ENCODE measurements at places on chromosomes 16 and 17.

GRCh38 chr17:62966426-62967204 lies 580 bp downstream of the TANC2 start:
- DNase-seq, result no peak

- no peak for DNase-seq
Observed at GRCh38 chr17:58757162-58757613, 1.5 kb downstream of the PPM1E start.

DNA sequence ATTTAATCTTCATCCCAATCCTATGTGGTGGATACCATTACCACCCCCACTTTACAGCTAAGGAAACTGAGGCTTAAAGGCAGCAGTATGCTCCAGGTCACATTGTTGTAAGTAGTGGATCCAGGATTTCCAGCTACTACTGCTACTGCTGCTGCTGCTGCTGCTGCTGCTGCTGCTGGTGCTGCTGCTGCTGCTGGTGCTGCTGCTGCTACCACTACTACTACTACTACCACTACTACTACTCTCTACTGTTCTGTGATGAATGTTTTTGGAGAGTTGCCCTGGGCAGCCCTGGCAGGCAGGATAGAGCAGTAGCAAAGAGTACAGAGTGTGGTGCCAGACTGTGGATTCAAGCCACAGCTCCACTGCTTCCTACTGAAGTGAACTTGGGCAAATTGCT lies 49.3 kb upstream of the SLC12A3 start:
- no peak for DNase-seq

DNA sequence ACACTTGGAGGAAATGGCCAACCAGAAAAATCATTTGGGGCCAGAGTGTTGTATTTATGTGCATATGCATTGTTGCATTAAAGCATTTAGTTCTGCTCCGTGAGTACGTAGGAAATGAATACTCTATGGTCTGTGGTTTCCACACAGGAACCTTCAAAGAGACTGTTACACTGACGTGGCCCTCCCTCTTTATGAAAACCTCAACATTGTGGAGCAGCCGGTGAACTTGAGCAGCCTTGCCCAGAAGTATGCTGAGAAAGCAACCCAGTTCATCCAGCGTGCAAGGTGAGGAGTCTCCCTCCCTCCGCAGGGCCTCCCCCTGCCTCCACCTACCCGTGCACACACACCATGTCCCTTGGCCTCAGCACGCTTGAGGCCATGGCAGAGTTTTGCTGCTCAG lies 65.2 kb downstream of the ARSG start:
- DNase-seq, result peak; percentile 40

- DNase-seq, result no peak
Observed at GRCh38 chr17:7219229-7219811, 316 bp downstream of the DLG4 start.

DNA sequence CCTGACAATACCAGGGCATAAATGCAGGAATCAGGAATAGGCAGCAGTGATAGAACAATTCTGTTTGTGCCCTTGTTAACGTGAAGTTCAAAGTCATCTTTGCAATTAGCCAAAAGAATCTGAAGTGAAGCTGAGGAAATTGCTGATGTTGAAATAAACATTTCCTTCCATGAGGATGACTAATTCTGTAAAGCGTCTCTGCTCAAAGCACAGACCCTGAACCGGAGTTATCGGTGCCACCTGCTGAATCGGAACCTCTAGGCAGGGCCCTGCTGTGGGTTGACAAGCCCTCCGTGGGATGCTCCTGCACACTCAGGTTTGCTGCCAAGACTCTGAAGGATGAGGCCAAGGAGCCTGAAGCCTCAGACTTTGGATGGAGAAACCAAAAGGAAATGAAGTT lies 37.0 kb upstream of the CDH1 start:
- DNase-seq, result no peak

GRCh38 chr17:56325313-56326000 lies 172.2 kb downstream of the ANKFN1 start:
- no peak for DNase-seq

- no peak for DNase-seq
Observed at GRCh38 chr17:66123163-66123562, 68.8 kb downstream of the CEP112 start.

DNA sequence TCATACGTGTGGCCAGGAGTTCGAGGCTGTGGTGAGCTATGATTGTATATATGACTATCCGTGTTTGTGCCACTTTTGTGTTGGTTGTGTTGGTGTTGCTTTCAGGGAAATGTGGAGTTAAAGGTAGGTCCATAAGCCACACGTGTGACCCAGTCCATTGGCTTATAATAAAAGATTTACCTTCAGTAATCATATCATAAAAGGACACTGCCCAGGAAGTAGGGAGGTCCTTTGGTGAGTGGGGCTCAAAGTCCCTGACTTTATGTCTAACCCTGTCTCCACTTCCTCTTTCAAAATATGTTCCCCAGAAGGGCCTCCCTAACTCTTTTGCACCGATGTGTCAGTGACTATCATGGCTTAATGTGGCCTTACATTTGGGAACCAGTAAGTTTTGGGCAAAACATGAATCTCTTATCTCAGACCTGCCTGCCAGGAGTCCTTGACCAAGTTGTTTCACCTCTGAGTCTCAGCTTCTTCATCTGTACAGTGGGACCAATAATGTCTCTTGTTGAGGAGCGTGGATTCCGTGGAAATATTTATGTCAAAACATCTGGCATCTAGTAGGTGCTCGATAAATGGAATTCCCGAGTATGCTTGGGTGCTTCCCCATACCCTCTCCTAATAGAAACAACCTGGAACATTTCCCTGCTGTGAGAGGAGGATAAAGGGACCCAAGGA lies 4.8 kb downstream of the TNP2 start:
- DNase-seq, result no peak

- DNase-seq, result no peak
Observed at GRCh38 chr16:73771196-73772064, 525.2 kb upstream of the PSMD7 start.

DNA sequence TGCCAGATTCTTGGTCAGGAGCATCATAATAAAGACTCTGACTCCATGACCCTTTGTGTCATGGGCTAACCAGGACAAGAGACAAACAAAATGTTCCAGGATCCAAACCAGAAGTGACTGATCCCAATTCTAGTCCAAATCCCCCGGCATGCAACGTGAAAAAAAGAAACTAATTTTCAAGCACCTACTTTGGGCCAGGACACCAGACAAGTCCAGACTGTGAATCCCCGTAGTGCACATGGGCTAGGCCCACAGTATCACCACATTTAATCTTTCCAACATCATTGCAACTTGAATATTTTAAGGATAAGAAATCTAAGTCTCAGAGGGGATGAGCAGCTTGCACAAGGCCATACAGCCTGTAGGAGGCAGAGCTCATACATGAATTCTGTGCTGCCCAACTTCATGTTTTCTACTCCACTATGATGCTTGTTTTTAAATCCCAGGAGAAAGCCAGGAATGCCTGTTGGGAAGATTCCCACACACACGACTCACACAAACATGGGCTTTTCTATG lies 365.7 kb downstream of the NPIPA8 start:
- DNase-seq, result no peak

GRCh38 chr17:50269477-50270434 lies 4.5 kb upstream of the TMEM92 start:
- DNase-seq, result peak; percentile 32

DNA sequence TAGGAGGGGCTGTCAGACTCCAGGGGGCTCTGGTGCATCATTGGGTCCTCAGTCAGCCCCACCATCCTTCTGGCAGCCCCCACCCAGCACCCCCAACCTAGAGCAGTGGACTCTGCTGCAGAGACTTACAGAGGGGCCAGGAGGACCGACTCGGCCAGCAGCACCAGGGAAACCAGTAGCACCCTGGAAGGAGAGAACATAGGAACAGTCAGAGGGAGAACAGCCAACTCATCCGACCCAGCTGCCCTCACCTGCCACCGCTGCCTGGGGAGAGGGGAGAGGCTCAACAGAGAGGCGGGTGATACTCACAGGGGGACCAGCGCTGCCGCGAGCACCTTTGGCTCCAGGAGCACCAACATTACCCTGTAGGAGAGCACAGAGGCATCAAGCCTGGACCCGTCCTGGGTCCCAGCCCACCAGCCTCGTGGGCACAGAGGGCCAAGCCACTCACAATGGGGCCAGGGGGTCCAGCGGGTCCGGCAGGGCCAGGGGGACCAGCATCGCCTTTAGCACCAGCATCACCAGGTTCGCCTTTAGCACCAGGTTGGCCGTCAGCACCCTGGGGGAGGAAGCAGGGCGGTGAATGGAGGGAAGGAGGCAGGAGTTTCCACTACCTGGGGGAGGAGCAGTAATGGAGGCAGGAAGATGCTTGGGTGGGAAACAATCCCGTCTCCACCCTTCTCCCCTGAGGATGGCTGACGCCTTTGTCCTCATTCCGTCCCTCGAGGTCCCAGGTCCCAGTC lies 11.7 kb downstream of the COL1A1 start:
- DNase-seq, result no peak

DNA sequence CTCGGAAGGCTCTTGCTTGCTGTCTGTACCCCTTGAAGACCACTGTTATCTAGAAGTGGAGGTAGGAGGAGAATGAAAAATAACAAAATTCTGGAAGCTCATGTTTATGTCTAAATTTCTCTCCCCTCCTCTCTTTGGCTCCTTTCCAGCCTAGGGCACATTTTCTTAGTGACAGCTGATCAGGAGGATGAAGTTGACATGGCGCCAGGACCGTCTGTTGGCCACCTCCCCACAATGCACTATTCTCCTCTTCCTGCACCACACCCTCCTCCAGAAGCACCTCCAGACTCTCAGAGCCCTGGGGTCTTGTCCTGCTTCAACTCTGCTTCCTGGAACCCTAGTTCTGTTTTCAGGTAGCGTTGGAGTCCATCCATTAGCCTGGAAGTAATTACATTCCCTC lies 25.5 kb upstream of the SSTR2 start:
- no peak for DNase-seq

DNA sequence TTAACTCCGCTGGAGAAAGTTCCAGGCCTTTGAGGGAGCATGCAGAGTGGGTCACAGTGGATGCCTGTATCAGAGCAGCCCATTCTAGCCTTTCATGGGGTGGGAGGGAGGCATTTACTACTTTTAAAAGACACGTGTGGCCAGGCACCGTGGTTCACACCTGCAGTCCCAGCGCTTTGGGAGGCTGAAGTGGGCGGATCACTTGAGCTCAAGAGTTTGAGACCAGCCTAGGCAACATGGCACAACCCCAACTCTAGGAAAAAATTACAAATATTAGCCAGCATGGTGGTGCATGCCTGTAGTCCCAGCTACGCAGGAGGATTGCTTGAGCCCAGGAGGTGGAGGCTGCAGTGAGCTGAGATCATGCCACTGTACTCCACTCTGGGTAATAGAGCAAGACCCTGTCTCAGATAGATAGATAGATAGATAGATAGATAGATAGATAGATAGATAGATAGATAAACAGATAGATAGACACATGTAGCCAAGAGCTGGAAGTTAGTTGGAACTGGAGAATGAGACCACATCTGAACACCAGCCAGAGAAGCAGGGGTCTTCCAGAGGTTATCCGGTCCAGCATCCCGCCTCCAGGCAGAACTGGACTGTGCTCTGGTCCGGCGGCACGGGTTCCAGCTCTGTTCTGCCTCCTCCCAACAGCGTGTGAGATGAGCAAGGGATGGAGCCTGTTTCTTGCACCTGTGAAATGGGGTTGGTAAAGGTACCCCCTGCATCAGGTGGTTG lies 3.6 kb downstream of the ADCY7 start:
- no peak for DNase-seq

DNA sequence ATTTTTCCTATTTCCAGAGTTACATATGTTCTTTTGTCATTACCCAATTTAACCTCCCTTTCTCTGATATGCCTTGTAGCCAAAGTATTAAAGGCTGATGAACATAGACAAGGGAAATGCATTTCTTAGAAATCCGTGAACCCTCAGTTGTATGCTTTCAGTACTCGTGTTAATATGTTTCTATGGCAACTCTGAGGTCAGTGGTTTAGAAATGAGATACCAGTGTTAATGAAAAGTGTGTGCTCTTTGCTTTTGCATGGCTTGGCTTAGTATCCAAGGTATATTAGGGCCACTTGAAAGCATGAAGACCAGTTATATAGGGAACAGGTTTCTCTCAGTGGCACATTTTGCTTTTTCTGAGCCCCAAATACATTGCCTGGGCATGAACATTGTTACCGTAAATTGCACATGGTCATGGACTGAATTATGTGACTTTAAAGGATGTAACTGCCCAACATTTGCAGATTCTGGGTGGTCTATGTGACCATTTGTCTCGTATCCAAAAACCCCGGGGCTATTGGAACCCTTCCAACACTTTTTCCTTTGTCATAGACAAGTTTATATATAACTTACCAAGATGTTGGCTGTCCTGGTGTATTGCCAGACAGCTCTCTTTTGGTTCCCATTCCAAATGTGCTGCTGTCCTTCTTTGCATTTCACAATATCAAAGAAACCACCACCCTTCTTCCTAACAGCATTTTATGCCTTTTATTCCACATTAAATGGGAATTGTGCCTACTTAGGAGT lies 17.5 kb downstream of the ABHD15 start:
- no peak for DNase-seq

DNA sequence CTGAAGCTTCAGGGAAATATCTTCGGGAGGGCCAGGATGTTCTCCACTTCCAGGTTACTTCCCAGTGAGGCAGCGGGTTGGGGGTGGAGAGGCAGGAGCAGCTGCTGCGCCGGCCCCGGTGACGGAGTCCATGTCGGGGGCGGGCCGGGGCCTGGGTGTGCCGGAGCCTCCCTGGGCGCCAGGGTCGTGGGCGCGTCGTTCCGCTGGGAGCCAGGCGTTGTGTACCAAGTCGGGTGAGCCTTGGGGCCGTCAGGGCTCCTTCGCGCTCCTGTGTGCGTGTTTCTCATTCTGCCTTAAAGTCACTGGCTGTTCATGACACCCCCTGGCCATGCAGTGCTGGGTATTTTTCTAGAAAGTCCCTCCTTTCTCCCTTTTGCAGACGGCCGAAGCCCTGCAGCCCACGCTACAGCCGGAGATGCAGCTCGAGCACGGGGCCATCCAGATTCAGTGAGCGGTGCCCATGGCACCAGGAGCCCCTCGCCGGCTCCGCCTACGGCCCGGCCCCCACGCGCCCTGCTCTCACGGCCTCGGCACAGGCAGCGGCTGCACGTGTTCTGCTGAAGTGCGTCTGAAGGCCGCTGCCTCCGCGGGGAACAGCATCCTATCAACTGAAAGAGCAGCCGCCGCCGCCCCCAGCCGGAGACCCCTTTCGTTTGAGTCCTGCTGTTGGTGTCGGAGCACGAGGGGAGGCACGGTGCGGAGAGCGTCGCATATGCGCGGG lies 125.1 kb downstream of the BANP start:
- no peak for DNase-seq

Measured in naive thymus-derived CD8-positive, alpha-beta T cell (primary cell).